Fibroblast of pulmonary artery (primary cell): ENCODE measurements at places on chromosomes 5 and 9.

DNA sequence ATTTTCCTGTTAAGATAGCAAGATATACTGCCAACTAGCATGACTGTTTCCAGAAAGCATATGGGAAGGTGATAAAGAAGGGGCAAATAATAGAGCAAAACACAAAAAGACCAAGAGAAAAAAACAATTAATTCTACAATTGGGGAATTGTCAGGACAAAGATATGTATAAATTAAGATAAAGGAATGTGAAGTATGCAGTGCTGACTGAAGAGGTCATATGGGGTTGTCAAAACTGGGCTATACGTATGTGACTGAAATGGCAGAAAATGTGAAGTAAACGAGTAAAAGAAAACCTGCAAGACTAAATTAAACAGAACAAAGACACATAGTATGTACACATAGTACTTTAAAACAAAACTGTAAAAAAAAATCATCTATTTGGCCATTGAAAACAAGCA lies 222.3 kb downstream of the ARL15 start:
- peak; percentile 19 for DNase-seq

DNA sequence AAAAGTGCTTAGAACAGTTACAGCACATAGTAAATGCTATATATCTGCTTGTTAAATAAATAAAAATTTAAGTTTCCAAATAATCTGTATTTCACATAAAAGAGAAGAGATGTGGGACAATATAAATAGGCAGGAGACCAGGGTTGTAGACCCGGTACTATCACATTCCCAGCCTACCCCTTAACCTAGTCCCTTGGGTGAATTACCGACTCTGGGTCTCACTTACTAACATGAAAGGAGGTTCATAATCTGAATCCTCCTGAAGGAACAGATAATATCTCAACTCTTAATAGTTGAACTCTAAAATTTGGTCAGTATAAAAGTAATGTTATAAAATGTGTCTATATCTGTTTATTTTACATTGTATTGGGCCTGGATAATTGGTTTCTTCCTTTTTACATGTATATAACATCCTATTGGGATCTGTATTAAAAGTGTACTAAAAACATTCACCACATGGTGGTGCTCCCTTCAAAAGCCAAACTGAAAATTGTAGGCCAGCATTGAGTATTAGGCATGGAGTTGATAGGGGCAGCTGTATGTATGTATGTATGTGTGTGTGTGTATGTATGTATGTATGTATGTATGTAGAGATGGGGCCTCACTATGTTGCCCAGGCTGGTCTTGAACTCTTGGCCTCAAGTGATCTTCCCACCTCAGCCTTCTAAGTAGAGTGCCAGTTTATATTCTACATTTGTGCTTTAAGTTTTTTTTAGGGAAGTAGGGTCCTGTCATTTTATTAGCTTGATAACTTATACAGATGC lies 64.2 kb upstream of the ABL1 start:
- peak; percentile 88 for DNase-seq

GRCh38 chr5:124132843-124133242 lies 613.6 kb downstream of the ZNF608 start:
- DNase-seq, result no peak

DNA sequence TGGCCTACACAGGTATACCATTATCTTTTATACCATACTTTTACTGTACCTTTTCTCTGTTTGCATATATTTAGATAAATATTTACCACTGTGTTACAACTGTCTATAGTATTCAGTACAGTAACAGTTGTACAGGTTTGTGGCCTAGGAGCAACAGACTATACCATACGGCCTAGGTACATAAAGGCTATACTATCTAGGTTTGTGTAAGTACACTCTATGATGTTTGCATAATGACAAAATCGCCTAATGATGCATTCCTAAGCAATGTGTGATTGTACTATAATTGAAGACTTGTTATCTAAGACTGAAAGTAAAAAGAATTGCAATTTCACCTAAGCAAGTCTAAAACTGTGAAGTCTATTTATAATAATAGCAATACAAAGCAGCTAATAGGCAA lies 3.9 kb downstream of the C9orf72 start:
- DNase-seq, result no peak

DNA sequence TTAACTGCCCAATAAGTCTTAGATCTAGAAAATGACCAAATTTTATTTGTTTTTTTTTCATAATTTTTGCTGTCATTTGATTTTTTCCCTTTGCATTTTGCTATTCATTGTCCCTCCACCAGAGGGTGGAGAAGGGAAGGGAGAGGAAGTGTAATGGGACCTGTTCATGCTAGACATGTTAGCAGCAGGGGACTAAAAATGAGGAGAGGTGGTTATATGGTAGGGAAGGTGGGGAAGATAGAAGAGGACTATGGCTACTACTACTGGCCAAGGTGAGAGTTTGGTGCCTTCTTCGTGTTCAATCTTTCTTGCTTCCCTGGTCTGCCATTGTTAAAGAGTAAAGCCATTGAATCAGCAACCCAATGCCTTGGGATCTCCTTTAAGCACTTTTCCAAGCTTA lies 6.4 kb downstream of the GRIA1 start:
- DNase-seq, result peak; percentile 64

DNA sequence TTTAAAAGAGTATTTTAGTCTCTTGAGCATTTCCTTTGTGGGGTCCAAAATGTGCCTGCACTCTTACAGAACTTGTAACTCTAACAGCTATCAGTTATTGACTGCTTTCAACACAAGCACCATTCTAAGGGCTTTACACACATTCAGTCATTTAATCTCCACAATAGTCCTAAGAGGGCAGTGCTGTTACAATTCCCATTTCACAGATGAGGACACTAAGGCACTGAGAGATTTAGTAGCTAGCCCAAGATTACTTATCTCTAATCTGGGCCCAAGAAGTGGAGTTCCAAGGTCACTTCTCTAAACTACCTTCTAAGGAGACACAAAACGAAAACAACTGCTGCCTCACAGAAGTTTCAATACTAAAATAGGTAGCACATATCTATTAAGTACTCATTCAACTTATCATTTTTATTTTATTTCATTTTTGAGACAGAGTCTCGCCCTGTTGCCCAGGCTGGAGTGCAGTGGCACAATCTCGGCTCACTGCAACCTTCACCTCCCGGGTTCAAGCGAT lies 275.2 kb downstream of the CWC27 start:
- DNase-seq, result no peak

GRCh38 chr5:84709075-84709474 lies 324.4 kb upstream of the EDIL3 start:
- no peak for DNase-seq

DNA sequence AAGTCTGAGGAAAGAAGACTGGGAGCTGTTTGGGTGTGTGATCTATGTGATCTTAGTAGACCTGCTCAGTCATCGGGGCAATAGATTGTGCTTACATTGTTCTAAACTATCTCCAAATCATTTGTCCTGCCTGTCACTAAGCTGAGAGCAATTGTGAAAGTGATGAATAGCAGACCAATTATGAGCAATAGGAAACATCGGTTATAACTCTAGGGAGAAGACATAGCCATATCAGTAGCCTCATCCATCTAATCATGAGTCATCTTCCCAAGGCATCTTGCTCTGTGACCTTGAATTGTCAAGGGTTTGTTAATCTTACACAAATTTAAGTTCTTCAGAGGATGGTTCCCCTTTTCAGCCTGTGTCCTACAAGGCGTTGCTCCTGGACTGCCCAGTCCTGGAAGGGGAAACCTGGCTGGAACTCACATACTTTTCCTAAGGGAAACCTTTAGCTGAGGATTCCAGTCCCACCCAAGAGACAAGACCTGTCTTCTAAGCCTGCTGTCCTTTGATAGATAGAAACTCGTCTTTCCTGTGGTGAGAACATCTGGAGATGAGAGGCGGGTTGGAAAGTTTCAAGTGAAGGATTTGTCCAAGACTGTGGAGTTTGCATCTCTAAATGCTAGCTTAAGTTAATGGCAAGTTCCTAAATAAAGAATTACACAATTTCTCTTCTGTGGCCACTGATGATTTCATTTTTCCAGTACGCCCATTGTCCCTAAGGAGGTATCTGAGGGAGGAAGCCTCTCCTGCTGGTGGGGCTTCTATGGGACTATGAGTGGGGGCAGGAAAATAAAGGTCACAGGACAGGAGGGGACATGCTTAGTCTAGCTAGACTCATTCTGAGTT lies 53.9 kb upstream of the TRIM32 start:
- DNase-seq, result peak; percentile 49

DNA sequence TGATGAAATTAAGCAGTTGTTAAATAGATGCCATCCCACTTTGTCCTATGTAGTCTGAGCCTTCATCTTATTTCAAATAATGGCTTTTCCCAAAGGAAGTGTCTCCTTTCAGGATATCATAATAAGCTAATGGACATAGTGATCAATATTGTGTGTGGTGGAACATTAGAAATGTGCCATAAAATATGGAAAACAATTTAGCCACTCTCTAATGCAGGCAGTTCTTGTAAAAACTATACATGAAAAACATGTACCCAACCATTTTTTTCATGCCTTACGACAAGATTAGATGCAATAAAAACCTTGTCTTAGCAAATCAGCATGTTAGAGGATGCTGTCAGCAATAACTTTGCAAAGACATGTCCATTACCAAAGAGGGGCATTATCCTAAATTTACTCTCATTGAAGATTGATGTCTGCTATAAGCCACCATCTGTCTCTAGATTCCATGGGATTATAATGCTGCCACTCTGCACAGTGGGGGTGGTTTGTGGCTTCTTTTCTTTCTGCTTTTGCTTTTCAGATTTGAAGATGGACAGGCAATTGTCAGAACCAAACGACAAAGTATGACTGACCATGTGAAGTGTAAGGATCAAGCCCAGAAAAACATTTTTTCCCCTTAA lies 724.0 kb upstream of the ZNF608 start:
- no peak for DNase-seq

DNA sequence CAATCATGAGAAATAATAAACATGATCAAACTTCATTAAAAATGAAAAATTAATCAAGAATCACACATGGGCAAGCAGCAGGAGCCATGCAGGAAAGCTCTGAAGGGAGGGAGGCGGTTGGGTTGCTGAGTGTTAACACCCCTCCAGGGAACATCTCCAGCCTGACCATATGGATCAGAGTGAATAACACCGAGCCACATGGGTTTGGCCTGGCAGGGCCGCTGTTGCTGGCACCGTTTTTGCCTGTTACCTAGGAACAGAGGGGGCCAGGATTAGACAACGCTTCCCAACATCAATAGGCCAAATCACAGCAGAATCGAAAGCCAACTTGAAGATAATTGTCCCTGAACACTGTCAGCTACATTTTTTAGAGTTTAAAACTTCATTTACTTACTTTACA lies 160.2 kb downstream of the DENND1A start:
- DNase-seq, result no peak

GRCh38 chr9:104256031-104256695 lies 162.1 kb downstream of the SMC2 start:
- DNase-seq, result peak; percentile 8
